EH (cell line): ENCODE measurements at places on chromosomes 7 and 10.
A peak's percentile ranks its signal among the peaks of the same experiment; 100 is the strongest.

GRCh38 chr7:28086198-28086597 lies 94.4 kb downstream of the JAZF1 start:
- no peak for DNase-seq

DNA sequence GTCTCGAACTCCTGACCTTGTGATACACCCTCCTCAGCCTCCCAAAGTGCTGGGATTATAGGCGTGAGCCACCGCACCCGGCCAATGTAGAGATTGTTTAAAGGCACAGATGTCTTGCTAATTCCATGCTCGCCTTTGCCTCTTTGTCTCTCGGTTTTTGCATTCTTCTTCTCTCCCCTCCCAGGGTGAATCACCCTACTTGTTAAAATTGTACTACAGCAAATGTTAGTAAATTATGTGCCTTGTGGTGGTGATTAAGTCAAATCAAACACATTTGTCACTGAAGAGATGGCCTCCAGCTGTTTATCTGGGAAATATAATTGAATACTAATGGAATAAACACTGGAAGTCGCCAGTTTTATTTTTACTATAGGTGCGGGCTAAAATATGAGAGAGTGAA lies 384.4 kb upstream of the AUTS2 start:
- peak; percentile 1 for DNase-seq

DNA sequence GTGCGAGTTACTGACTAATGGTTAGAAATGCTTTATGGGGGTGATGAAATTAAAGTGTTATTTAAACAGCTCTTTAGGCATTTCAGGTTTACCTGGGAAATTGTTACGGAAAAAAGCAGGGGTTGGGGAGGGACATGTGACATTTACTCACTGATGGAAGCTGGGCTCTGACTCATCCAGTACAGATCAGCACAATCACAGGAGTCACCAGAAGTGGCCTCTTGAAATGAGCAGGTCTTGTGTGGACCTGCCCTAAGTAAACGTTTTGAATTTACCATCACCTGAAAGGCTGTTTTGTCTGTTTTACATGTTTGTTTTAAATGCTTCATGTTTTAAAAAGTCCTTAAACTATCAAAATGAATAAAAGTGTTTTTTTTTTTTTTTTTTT lies 2.3 kb downstream of the GLRX3 start:
- peak; percentile 49 for DNase-seq

GRCh38 chr10:86017841-86018734 lies 348.5 kb downstream of the GRID1 start:
- DNase-seq, result no peak

- DNase-seq, result peak; percentile 34
These were observed 3.3 kb upstream of the FAS start for GRCh38 chr10:88987243-88987725.

DNA sequence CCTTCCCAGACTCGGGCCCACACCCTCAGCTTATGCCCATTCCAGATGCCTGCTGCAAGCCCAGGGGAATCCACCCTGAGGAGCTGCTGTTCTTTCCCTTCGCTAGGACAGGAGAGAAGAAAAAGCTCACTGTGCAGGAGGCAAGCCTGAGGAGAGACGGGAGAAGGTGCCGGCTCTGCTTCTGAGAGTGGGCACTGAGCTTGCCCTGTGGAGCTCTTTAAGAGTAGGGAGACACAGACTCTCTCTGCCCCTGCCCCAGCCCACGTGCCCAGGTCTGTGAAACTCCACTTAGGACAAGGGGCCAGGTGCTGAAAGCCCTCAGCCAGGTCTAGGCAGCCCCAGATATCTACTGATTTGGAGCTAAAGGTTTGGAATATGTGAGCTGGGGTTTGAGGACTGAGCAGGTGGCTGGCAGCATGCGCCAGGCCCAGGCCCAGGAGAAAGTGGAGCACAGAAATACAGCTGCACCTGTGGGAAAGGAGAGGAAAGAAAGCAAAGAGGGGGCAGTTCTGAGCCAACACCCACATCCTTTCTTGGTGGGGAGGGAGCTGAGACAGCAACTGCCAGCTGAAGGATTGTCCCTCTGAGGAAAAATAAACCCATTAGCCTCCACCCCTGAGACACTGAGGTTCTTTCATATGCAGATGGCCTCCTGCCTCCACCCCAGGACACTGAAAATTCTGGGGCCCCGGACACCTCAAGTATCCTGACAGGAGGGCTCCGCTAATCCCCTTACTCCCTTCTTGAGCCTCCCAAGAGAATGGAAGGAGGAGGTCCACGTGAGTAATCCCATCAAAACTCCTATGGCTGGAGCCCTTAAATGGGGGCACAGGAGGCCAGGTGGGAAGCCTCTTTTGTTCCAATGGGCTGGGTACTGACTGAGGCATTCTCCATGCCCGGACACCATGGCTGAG lies 7.3 kb downstream of the POLL start:
- no peak for DNase-seq
